ENCODE measurements at places on chromosomes 3 and 15. TPM values are rescaled to one million over a fixed set of nuclear protein-coding genes. Genes with fewer than 3 reads are reported as not detected.

The MCF2L2 gene
- total RNA-seq = 1.1 TPM

The DNAH12 gene
- total RNA-seq = 0.14 TPM

The P2RY12 gene
- total RNA-seq = 2.9 TPM

GRCh38 chr15:81575436-81576123, 201.6 kb upstream of the TMC3 start:
- DNase-seq = no peak
- H3K4me3 ChIP-seq = no peak overlapping the region
- peaks cover 4% of the 10 kb centered on the region for H3K4me1 ChIP-seq
- H3K27me3 ChIP-seq = no peaks in the 10 kb centered on the region
- H3K27ac ChIP-seq = no peak overlapping the region

The LDHAL6B gene
- not detected for total RNA-seq

DNA sequence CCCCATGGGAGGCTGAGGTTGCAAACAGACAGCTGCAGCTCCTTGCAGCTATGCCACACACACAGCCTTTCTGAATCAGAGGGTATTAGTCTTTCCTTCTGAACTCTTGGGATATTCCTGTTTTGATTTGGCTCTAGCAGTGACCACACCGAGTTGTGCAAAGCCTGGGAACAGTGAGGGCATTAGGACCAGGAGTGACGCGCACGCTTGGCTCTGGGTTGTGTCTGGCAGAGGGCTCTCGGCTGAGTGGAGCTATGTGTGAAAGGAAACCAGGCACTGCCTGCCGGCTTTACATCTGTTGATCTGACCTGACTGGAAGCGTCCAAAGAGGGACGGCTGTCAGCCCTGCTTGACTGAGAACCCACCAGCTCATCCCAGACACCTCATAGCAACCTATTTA, at the start of gene GALNT15:
GALNT15 (plus strand) TSS at position 292 of the 400 bp plus-strand sequence. CDS start 472 bp downstream, outside the sequence.
- peaks cover 3% of the 10 kb centered on the region for H3K4me1 ChIP-seq
- no peaks in the 10 kb centered on the region for H3K27me3 ChIP-seq
- no peak within 1 kb of the TSS for H3K27ac ChIP-seq

GRCh38 chr3:113268942-113269341, 57.6 kb downstream of the BOC start:
- H3K4me3 ChIP-seq = no peak overlapping the region
- peaks cover 3% of the 10 kb centered on the region for H3K36me3 ChIP-seq
- peaks cover 10% of the 10 kb centered on the region for H3K4me1 ChIP-seq
- H3K27me3 ChIP-seq = no peaks in the 10 kb centered on the region
- DNase-seq = no peak

DNA sequence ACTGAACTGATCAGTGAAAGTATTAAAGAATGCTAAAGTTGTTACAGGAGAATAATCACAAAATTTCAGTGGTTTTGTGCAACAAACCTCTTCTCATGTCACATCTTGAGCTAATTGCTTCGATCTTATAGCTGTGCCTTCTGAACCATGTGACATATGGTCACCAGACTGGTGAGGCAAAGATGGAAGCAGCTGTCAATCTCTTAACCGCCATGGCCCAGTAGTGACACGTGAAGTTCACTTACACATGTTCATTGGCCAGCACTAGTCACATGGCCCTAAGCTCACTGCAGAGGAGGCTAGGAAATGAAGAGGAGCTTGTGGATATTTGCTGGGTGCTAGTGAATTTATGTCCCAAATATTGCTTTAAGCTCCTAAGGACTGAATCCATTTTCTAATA, 32.5 kb downstream of the BOC start:
- DNase-seq = no peak
- H3K4me3 ChIP-seq = no peak overlapping the region
- no peak overlapping the region for H3K27ac ChIP-seq
- no peaks in the 10 kb centered on the region for H3K27me3 ChIP-seq

GRCh38 chr3:147760085-147760484, 350.9 kb downstream of the ZIC1 start:
- no peaks in the 10 kb centered on the region for H3K36me3 ChIP-seq
- H3K4me3 ChIP-seq = no peak overlapping the region
- no peaks in the 10 kb centered on the region for H3K27me3 ChIP-seq
- no peaks in the 10 kb centered on the region for H3K4me1 ChIP-seq
- DNase-seq = no peak

- peaks cover 5% of the 10 kb centered on the region for H3K4me1 ChIP-seq
- H3K27ac ChIP-seq = no peak overlapping the region
- peaks cover 5% of the 10 kb centered on the region for H3K36me3 ChIP-seq
- no peaks in the 10 kb centered on the region for H3K27me3 ChIP-seq
- no peak for DNase-seq
Measured at GRCh38 chr3:128334766-128335165, 131.9 kb downstream of the DNAJB8 start.
